ENCODE measurements at places on chromosomes 5 and 9. TPM values are rescaled to one million over a fixed set of nuclear protein-coding genes. Genes with fewer than 3 reads are reported as not detected.
A peak's percentile ranks its signal among the peaks of the same experiment; 100 is the strongest.

DNA sequence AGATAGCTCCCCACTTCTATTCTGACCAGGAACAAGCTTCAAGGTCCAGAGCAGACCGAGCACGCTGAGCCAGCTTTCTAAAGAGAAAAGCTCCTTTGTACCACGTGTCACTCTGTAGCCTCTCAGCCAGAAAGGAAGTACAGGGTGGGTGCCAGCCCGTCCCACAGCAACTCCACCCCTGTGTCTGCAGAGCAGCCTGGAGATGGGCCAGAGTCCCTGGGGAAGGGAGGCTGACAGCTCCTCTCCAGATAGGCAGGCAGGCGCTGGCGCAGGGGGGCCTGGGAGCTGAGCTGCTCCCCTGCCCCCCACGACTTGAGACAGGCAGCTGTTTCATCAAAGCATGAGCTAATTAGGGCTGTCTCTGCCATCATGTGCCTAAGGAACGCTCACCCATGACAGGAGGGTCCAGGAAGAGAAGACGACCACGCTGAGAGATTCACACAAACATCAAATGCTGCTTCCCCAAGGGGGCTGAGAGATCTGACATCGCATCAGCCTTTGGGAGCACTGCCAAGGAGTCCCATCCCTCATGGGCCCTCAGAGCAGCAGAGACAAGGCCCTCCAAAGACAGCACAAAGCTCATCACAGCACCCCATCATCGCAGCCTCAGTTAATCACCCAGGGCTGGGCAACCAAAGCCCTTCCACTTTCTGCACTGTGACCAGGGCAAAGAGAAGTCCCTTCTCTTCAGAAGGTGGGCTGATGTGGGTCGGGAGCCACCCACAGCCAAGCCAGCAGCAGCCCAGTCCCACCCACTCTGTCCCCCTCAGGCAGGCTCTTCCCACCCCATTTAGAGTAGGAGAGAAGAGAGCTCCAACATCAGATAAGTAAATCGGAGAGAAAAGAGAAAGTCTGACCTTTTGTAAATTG, 78.5 kb upstream of the LRRTM2 start:
- DNase-seq = peak; percentile 87

- no peak for DNase-seq
Observed at GRCh38 chr5:77255617-77256016, 45.1 kb downstream of the PDE8B start.

DNA sequence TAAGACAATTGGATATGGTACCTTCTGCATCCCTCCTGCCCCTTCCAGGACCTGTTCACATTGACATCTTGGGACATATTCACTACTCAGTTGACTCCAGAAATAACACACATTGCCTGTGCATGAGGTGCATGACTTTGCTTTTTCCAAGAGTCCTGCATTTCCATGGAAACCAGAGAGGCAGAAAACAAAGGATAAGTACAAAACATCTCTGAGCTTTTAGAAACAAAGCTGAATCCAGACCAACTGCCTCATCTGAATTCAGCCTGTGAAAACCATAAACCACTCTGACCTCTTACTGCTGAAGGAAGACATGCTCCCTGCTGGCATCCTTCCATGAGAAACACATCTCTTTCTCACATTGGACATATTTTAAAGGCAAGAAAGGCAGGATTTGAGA, 695.1 kb downstream of the TAF11L14 start:
- DNase-seq = no peak

DNA sequence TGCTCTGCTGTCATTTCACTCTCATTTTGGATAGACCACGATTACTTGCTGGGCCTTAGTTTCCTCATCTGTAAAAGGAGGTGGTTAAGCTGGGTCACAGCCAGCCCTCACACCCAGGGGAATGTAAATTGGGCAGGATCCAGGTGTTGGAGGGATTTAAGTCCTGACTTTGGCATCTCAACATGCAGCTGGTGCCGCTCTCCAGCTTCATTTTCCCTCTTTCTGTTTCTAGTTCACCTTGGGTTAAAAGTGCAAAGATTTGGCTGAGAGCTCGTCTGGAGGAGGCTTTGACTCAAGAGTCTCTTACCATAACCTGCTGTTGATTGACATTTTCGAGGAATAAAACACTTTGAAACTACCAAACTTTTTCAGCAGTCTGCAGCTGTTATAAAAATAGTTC, 144.3 kb upstream of the DHFR start:
- no peak for DNase-seq

- no peak for DNase-seq
Observed at GRCh38 chr5:124738681-124739633, 7.5 kb downstream of the ZNF608 start.

DNA sequence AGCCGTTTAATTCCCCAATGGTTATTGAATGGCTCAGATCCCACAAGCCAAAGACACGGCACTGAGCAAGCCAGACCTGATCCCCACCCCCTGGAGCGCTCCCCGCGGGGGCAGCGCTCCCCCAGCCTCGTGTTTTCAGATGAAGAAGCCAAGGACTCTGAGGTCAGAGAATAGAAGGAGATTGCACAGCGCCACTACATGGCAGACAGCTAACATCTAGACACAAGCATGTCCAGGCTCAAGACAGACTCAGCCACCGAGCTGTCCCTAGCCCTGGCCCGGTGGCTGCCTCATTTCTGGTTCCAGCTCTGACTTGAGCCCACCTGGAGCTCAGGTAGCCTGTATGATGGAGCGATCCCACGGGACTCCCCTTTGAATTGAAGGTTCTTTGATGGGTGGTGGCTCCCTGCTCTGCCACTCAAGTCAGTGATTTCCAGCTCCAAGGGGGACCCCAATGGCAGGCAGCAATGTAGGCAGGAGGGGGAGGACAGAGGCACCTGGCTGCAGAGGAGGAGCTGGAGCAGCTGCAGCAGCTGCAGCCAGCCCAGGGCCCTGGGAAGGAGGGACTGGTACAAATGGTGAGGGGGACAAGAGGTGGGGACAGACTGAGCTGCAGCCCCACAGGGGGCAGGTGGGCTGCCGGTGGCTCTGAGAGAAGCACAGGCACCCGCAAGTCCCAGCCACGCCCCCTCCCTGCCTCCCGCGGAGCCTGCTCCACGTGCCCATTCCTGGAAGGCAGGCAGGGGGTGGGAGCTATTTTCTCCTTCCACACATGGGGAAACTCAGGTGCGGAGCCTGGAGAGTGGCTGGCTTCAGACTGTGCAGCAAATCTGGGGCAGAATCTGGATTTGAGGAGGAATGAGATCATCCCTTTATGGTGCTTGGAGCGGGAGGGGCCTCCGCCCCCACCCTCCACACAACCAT, 40.2 kb downstream of the NTNG2 start:
- DNase-seq = no peak

DNA sequence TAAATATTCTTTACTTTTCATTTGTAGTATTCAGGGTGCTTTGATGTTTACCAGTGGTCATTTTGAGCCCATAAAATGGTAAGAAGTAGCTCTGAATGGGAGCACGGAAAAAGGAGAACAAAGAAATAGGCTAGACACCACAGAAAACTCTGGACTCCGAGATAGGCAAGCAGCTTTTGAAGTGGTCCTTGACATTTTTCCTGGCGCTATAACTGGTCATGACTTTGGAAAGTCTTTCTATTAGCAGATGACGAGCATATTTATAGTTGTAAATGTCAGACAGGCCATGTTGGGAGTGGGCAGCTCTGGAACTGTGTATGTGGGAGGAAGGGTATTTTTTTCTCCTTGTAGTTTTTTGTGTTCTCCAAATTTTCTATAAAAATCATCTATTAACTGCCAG, 126.1 kb upstream of the POC5 start:
- DNase-seq = no peak

DNA sequence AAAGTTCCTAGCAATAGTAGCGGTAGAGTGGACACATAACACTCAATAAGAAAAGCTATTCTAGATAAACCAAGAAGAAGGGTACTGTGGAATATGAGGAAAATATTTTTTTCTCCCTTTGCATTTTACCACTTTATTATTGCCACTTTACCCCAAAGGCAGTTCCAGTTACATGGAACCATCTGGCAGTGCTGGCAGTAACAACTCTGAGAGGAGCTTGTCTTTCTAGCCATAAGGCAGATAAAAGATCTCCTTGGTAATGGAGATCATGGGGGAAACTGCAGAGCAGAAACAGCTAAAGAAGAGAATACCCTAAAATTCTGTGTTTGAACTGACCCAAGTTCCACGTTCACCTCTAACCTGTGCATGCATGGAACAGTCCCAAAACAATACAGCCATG, 38.5 kb downstream of the UBTD2 start:
- no peak for DNase-seq

DNA sequence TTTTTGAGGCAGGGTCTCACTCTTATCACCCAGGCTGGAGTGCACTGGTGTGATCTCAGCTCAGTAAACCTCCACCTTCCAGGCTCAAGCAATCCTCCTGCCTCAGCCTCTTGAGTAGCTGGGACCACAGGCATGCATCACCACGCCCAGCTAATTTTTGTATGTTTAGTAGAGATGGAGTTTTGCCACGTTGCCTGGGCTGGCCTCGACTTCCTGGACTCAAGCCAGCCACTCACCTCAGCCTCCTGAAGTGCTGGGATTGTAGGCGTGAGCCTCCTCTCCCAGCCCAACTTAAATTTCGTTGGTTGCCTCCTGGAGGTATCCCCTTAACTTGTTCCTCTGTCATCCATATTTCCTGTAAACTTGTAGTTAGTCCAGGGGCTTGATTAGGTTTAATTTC, 47.2 kb downstream of the RAB24 start:
- peak; percentile 29 for DNase-seq

- no peak for DNase-seq
Observed at GRCh38 chr9:103819936-103820335, 274.2 kb upstream of the SMC2 start.

DNA sequence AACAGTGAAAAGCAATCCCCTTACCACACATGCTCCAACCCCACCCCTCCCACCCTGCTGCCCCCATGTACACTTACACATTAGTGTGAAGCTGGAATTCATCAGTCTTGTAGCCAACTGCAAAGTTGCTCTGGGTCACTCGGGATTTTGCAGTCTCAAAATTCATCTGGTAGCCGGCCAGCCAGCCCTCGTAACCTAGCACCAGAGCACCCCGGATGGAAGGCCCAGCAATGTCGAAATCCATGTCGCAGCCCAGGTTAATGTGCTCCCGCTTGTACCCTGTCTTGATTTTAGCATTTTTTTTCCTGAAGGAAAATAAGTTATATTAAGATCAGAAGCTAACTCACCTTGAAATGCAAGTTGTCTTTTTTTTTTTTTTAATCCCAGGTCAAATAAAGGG, 12.2 kb upstream of the C5orf15 start:
- no peak for DNase-seq

GRCh38 chr9:117555964-117556629, 141.2 kb upstream of the ASTN2 start:
- DNase-seq = peak; percentile 78

DNA sequence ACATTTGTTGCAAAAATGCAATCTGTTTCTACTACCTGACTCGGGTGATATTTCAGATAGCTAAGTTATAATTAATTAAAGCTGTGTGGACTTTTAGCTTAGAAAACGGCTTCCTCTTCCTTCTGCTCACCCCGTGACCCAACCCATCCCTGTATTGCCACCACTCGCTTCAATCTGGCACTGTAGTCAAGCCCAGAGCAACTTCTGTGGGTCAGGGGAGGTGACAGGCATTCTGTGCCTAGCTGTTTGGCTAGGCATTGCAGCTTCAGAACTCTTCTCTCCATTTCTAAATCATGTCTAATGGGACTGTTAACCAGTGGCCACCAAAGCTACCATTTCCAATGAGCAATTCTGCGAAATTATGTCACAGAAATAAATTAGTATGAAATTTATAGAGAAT, 179.7 kb upstream of the TLX3 start:
- no peak for DNase-seq

- DNase-seq = no peak
Observed at GRCh38 chr9:19386502-19387044, 6.5 kb upstream of the RPS6 start.

DNA sequence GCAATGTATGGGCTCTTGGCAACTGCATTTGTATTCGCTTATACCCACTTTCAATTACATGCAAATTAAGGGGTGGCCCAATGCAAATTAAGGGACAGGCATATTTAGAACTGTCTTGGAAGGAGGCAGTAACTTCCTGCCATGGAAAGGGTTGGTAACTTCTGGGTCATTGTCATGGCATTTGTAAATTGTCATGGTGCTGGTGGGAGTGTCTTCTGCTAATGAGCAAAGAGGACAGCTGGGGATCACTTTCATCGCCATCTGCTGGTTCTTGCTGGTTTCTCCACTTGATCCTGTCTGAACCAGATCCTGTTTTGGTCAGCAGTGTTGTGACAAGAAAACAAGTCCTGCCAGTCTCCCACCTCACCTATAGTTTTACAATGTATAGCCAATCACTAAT, 23.3 kb upstream of the UGT3A2 start:
- DNase-seq = peak; percentile 32

GRCh38 chr5:72394688-72395087, 74.5 kb downstream of the PTCD2 start:
- DNase-seq = peak; percentile 34

GRCh38 chr5:1058083-1058945, 49.7 kb downstream of the NKD2 start:
- DNase-seq = no peak

TLX3 gene
- not detected for total RNA-seq

CATSPER3 gene
- not detected for total RNA-seq

ANKRD34B gene
- not detected for total RNA-seq

ADRB2 gene
- total RNA-seq = 8.5 TPM

GTF3C5 gene
- 25.7 TPM for total RNA-seq
